Naive thymus-derived CD8-positive, alpha-beta T cell (primary cell): ENCODE measurements at places on chromosomes 2 and 18.
A peak's percentile ranks its signal among the peaks of the same experiment; 100 is the strongest.

DNA sequence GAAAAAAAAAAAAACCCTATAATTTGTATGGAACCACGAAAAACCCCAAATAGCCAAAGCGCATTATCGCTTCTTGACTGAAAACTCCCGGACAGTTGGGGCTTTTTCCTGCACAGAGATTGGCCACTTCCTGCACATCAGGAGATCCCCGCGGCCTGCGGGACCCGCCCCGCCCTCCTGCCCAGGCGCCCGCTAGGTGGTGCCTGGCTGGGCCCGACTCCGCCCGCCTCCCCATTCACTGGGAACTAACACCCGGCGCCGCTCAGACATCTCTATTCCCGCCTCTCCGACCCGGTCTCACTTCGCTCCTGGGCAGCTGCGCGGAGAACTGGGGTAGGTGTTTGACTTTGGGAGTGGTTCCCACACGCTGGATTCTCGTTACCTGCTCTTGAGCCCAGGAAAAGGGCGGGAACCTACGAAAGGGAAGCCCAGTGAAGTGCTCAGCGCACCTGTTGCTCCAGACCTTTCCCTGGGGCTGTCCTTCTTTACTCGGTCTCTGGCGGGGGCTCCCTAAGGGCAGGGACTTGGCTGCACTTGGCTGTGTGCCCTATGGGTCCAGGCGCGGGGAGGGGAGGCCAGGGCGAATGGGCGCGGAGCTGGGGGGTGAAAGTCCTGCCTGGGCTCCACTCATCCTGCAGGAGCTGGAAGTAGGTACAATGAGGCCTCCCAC lies at the start of gene HMSD:
TSS of gene HMSD (plus strand) at position 234 of the 670 bp plus-strand sequence. CDS start 4,155 bp downstream, outside the sequence.
- H3K4me3 ChIP-seq = no peak within 1 kb of the TSS
- H3K4me1 ChIP-seq = peaks cover 12% of the 10 kb centered on the region
- no peak for DNase-seq
- peaks cover 26% of the 10 kb centered on the region for H3K27me3 ChIP-seq
- H3K27ac ChIP-seq = no peak within 1 kb of the TSS

DNA sequence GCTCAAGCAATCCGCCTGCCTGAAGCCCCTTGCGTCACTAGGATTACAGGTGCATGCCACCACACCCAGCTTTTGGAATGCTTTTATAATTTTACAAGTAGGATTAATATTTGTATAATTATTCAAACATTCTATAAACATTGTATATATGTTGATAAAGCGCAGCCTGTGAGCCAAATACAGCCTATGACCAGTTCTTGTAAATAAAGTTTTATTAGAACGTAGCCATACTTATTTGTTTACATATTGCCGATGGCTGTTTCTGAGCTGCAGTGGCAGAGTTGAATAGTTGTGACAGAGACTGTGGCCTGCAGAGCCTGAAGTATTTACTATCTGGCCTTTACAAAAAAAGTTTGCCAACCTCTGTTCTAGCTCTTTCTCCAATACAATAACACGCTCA lies 232.6 kb downstream of the OTX1 start:
- no peak overlapping the region for H3K4me3 ChIP-seq
- H3K4me1 ChIP-seq = no peaks in the 10 kb centered on the region
- peaks cover 7% of the 10 kb centered on the region for H3K36me3 ChIP-seq
- no peak overlapping the region for H3K27ac ChIP-seq
- no peaks in the 10 kb centered on the region for H3K27me3 ChIP-seq

GRCh38 chr2:42118754-42119569 lies 50.2 kb upstream of the EML4 start:
- no peak overlapping the region for H3K4me3 ChIP-seq
- peak overlapping the region; percentile 90 for H3K27ac ChIP-seq
- peaks cover 60% of the 10 kb centered on the region for H3K4me1 ChIP-seq
- DNase-seq = no peak

GRCh38 chr2:188142636-188143295 lies 148.9 kb upstream of the GULP1 start:
- H3K4me3 ChIP-seq = no peak overlapping the region
- DNase-seq = no peak
- H3K4me1 ChIP-seq = no peaks in the 10 kb centered on the region
